ENCODE measurements at places on chromosomes 2 and 18.

- no peak for DNase-seq
Observed at GRCh38 chr2:59665021-59665420, 888.4 kb downstream of the BCL11A start.

- peak; percentile 13 for DNase-seq
Observed at GRCh38 chr2:134218930-134219658, 34.8 kb upstream of the MGAT5 start.

DNA sequence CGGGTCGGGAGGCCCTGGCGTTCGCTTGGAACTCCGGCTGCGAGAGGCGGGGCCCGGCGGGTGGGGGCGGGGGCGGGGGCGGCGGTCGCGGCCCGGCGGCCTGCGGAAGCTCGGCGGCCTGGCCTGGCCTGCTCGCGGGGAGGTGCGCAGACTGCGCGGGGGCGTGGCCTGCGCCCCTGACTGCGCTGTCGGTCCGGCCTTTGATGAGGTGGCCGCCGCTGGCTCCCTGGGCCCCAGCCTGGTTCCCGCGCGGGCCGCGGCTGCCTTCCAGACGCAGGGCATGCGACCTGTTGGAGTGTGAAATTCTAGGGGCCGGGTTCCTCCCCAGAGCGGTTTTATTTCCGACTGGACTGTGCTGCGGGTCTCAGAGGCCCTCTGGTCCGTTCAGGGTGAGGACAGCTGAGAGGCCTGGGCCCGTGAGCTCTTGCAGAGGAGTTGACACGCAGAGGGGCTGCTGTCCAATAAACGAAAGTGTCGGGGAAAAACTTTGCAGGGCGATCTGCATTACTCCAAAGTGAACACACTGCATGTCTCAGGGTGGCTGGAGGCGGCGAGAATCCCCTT is 629 bp downstream of the NRBP1 start:
- peak; percentile 73 for DNase-seq

- no peak for DNase-seq
Observed at GRCh38 chr2:231807020-231807419, 20.8 kb downstream of the COPS7B start.

DNA sequence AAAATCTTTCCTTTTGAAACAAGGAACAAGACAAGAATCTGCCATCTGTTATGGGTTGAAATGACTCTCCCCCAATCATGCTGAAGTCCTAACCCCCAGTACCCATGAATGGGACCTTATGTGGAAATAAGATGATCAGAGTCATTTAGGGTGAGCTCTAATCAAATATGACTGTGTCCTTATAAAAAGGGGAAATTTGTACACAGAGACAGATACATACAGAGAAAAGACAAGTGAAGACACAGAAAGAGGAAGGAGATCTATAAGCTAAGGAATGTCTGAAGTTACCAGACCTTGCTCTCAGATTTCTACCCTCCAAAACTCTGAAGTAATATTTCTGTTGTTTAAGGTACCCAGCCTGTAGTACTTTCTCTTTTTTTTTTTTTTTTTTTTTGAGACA is 15.7 kb downstream of the TGFBRAP1 start:
- DNase-seq: no peak

DNA sequence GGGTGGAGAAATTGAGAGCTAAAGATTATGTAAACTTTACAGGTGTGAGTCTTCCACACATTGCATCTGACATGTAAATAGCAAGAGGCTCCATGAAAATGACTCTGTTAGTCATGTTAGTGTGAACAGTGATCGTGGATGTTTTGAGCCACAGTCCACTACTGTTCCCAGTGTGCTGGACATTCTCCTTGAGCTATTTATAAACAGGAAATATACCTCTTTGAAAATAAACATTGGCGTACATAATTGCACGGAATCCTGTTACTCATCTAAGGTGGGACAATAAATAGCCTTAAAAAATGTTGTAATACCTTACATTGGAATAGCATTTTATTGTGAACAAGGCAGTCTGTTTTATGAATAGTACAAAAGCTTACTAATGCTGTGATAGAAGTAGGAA is 37.0 kb downstream of the LIMS1 start:
- DNase-seq: no peak

GRCh38 chr18:63676526-63677323 is 15.0 kb upstream of the SERPINB3 start:
- DNase-seq: no peak

GRCh38 chr2:230019742-230020141 is 49.0 kb downstream of the SLC16A14 start:
- DNase-seq: no peak

- DNase-seq: no peak
Observed at GRCh38 chr2:75489721-75490120, 71.0 kb downstream of the EVA1A start.

GRCh38 chr2:111062417-111062816 is 58.3 kb upstream of the BCL2L11 start:
- no peak for DNase-seq

DNA sequence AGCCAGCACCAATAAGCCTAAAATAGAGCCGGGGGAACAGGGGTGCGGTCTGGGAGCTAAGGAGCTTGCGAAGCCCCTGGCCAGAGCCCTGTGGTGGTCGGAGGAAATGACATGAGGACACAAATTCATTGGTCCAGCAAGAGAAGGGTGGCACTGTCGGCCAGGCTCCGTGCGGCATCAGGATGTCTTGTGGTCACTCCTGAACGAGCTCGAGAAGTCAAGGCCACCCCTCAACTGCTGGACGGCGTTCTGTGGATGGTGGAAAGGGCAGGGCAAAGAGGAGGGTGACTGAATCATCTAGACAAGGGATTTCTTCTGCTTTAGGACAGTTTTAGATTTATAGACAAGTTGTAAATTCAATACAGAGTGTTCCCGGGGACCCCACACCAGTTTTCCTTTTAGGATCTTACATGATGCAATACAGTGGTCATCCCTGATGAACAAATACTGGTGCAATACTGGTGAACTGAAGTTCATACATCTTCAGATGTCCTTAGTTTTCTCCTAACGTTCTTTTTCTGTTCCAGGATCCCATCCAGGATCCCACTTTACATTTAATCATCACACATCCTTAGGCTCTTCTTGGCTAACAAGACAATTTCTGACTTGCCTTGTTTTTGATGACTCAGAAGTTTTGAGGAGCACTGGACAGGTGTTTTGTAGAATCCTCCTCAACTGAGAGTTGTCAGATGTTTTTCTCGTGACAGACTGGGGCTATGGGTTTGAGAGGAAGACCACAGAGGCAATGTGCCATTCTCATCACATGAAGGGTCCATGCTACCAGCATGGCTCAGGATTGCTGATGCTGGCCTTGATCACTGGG is 13.2 kb downstream of the EDAR start:
- no peak for DNase-seq

- DNase-seq: no peak
Observed at GRCh38 chr18:67477522-67477921, 39.0 kb downstream of the DSEL start.

DNA sequence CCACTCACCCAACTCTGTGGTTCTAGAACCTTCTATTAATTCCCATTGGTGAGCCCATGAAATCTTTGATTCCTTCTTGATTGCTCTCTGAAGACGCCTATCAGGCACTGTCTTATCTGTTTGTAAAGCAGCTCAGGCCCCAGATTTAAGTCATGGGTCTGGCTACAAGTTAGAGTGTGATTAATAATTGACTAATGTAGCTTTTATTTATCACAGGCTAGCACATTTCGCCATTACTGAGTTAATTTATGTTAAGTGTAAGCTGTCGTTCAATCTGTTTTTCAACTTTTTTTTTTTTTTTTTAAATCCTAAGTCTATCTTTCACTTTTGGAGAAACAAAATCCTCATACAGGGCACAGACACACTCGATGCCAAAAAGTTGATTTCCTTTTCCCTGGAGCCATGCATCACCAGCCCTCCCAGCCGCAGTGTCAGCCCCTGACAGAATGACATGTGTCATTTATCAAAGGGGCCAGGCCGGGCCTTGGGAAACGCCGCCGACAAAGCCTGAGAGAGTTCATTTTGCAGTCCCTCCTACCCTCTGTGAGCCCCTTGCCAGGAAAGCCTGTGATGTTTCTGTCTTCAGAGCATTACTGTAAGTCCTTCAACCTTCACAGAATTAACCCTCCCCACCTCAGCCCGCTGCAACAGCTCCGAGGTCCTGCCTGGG is 15.8 kb downstream of the TSHZ1 start:
- no peak for DNase-seq

DNA sequence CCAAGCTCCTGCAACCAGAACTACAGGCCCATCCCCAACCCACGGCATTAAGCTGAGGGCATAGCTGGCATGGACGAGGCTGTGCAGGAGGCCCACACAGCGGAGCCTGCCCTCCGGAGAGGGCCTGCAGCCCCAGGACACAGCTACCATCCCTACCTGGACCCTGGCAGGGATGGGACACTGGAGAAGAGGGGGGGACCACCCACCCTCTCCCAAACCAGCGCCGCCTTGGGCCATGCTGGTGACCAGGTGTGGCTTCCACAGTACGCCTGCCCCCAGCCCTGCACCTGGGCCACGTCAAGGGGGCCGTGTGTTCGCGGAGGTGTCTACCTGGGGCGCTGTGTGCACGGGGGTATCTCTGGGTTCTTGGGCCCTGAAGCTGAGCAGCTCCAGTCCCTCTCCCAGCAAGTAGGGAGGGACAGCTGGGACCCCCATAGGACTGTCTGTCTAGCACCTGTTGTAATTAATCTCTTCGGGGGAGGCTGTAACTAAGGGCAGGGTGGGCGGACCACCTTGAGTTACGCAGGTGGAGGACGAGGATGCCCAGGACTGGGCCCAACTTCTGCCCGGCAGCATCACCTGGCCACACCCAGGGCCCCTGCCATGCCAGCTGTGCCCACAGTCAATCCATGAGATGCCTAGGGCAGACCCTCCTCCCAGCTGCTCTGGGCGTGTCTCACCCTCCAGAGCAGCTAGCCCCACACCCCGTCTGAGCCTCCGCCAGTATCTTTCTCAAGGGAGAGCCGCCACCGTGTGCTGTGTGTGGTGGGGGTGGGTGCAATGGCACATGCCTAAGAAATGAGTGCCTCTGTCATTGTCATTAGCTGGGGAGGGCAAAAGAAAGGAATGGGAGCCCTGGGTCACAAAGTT is 18.3 kb downstream of the HS6ST1 start:
- no peak for DNase-seq

- DNase-seq: no peak
Observed at GRCh38 chr2:160610041-160610440, 116.4 kb upstream of the RBMS1 start.

GRCh38 chr2:81549646-81550045 is 1245.1 kb upstream of the LRRTM1 start:
- no peak for DNase-seq

- DNase-seq: peak; percentile 54
Observed at GRCh38 chr2:9813312-9814128, 29.8 kb upstream of the TAF1B start.

- no peak for DNase-seq
Observed at GRCh38 chr18:13657974-13658373, 68.4 kb downstream of the FAM210A start.

- DNase-seq: no peak
Observed at GRCh38 chr18:52046842-52047241, 293.2 kb upstream of the DCC start.

DNA sequence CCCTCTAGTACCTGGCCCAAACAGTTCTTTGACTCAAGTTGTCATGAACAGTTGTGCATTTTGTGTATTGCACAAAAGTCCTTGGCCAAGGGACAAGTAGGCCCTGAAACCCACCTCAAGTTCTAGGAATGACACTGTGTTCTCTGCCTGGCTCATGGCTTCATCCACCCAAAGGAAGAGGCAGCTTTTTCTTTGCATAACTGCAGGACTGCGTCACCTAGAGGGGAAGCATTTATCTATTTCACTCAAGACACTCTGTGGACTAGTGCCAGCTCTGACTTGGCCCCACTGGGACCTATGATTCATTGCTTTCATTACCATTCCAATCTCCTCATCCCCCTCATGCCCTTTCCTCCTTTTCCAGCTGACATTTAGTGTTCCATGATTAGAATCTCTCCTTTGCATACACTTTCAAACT is 119.3 kb upstream of the SIX2 start:
- no peak for DNase-seq

GRCh38 chr18:45171679-45172191 is 443.5 kb upstream of the SLC14A2 start:
- DNase-seq: no peak

- no peak for DNase-seq
Observed at GRCh38 chr2:44477657-44478414, 116.1 kb downstream of the CAMKMT start.

DNA sequence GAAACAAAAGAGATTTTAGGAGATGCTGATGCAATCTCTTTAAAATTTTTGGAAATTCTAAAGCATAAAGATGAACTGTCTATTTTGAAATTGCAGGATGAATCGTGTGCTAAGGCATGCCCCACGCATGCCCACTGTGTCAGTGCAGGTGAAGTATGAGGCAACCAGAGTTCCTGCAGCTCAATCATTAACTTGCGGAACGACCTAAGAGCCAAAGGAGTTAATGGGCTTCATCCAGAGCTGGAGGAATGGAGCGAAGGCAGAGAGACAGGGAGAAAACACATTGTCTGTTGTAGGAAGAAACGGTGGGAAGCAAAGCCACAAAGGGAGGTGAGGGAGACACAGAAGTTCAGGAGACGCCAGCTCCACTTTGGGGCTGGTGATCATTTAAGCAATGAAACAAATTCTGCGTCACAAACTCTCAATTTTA is 265.2 kb downstream of the CCDC85A start:
- no peak for DNase-seq

GRCh38 chr18:22591222-22591621 is 173.5 kb upstream of the CTAGE1 start:
- no peak for DNase-seq

- no peak for DNase-seq
Observed at GRCh38 chr2:10457846-10458598, 9.9 kb upstream of the ODC1 start.

GRCh38 chr18:10157706-10158105 is 243.9 kb downstream of the VAPA start:
- no peak for DNase-seq

- DNase-seq: no peak
Observed at GRCh38 chr2:66714610-66715009, 279.7 kb downstream of the MEIS1 start.

DNA sequence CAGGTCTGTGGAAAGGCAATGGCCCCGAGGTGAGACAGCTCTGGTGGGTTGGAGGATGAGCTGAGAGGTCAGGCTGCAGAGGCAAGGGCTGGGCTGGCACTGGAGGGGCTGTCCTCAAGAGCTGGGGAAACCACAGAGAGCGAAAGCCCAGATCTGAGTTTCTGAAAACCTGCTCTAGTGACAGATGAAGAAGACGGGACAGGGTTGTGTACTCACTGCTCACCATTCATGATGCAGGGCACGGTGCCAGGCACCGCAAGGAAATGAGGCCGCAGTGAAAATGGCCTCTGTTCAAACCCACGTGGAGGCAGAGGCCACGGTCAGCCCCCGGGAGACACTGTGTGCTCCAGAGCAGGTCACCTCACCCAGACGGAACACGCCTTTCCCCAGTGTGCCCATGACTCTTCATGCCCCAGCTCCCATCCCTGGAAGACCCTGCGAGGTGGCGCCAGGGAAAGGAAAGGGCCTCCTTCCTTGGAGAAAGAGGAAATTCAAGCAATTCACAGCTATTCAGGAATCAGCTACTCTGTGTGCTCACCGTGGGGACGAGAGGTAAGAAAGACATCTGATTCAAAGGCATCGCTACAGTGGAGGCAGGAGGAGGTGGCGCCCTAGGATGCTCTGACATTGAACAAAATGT is 24.3 kb upstream of the ID2 start:
- DNase-seq: no peak

Measured in stimulated activated naive B cell treated with anti-CD40 and anti-IgM and Interleukin-4, amounts not matched to agents 10 μg/mL and 1 μg/mL and 100 μg/mL, for 72 hours (primary cell).